Astrocyte of the cerebellum (primary cell): ENCODE measurements at places on chromosomes 5 and 9.

DNA sequence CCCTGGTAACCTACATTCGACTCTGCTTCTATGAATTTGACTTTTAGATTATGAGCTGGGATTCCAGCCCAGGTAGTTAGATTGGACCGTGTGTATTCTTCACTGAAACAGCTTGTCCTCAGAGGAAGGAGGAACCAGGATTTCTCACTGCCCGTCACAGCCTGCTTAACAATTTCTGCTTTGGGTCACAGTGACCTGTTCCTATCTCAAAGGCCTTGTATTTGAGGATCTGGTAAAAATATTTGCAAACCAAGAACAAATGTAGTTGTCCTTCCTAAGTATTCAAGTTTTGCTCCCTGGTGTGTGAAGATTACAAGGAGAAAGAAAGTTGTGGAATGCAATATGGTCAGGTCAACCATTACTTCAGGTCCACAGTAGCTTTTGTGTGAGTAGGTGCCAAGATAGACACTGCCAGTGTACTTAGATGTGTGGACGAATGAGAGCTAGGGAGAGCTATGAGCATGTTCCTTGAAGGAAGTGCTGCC is 55.1 kb downstream of the KIF4B start:
- no peak for DNase-seq

- DNase-seq, result peak; percentile 9
Measured at GRCh38 chr9:78365748-78366697, 69.1 kb downstream of the PSAT1 start.

- DNase-seq, result no peak
Measured at GRCh38 chr9:12464400-12464799, 228.8 kb upstream of the TYRP1 start.

DNA sequence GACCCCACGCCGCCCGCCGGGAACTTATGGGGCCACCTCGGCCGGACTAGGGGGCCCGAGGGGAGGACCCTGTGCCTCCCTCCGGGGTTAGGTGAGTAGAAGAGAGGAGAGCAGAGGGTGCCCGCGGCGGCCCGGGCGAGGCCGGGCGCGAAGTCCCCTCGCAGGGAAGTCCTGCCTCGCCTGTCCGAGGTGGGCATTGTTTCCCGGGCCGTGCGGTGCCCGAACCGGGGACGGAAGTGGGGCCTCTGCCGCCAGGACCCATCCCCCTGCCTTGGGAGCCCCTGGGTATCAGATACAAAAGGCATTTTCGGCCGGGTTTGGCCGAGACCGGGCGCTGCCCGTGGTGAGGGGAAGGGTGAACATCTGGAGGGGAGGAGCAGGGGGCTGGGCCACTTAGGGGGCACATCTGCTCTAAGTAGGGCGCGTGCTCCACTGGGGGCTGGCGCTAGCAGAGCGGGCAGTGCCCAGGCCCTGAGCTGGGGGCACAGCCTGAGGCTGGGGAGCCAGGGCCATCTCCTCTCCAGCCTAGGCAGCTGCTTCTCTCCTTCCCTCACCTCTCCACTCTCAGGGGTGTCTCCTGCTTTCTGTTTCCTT is 48.2 kb downstream of the DAB2IP start:
- DNase-seq, result no peak

- DNase-seq, result no peak
Measured at GRCh38 chr9:85900504-85901201, 40.3 kb upstream of the NAA35 start.

- no peak for DNase-seq
Measured at GRCh38 chr5:107805166-107805565, 134.4 kb upstream of the EFNA5 start.

GRCh38 chr5:15806613-15807012 is 306.6 kb downstream of the FBXL7 start:
- DNase-seq, result no peak

GRCh38 chr5:68225188-68225910 is 9.8 kb downstream of the PIK3R1 start:
- DNase-seq, result peak; percentile 49

DNA sequence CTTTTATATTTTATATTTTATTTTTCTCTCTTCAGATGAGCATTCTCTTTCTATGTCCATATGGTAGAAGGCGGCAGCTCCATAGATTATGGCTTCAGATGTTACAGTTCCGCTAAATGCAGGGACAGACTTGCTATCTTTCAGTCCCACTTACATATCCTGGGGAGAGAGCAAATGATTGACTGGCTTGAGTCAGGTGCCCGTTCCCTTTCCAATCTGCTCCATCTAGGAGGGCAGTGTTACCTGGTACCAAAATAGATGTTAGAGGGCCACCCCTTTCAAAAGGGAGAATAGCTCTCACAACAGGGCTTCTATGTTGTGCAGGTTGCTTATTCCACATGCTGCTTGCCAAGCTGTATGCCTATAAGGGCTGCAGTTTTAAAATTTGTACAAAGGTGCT is 45.3 kb downstream of the ERBIN start:
- DNase-seq, result no peak

DNA sequence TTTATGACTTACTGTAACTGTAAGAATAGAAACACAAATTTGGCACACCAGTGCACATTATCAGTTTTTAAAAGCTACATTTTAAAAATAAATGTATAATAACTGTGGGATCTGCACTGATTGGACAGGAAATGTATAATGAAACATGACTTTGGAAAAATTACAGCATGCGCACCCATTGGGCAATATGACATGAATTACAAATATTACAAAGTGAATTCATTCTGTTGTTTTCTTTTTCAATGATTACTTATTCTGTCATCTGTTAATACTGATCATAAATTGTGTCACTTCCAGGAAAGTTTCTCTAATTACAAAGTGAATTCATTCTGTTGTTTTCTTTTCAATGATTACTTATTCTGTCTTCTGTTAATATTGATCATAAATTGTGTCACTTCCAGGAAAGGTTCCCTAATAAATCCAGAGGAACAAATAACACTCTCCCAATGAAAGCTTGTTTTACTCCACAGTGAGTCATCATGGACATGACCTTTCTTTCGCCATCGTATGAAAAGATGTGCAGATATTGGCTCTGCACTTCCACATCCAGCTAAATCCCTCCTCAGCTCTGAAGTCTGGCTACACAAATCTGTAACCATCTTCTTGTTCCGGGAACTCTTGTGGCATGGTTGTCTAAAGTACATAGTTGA is 297.0 kb upstream of the HAPLN1 start:
- DNase-seq, result no peak

DNA sequence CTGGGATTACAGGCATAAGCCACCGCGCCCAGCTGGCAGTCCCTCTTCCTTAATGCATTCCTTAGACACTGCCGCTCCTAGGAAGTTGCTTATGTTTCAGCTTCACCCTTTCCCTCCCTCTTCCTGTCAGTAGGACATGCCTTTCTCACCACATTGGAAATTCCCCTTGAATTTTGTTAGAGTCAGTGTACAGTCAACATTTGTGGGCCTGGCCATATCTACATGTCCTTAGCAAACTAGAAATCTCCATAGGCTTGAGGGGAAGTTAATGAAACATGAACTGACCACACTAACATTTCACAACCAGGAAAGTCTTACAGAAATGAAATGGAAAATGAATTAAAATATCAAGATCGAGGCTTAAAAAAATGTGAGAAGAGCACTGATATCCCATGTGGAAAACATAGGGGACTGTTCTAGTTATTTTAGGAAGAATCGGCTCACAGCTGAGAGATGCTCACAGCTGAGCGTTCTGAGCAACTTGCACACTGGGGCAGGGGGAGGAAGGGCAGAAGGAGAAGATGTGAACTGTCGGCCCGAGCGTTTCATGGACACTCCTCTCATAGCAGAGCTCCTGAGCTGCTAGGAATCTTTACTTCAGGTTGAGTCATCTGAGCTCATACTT is 21.1 kb upstream of the LVRN start:
- peak; percentile 72 for DNase-seq

GRCh38 chr5:90193185-90193822 is 216.3 kb downstream of the CETN3 start:
- no peak for DNase-seq
